ENCODE measurements at places on chromosomes 5 and 9.

DNA sequence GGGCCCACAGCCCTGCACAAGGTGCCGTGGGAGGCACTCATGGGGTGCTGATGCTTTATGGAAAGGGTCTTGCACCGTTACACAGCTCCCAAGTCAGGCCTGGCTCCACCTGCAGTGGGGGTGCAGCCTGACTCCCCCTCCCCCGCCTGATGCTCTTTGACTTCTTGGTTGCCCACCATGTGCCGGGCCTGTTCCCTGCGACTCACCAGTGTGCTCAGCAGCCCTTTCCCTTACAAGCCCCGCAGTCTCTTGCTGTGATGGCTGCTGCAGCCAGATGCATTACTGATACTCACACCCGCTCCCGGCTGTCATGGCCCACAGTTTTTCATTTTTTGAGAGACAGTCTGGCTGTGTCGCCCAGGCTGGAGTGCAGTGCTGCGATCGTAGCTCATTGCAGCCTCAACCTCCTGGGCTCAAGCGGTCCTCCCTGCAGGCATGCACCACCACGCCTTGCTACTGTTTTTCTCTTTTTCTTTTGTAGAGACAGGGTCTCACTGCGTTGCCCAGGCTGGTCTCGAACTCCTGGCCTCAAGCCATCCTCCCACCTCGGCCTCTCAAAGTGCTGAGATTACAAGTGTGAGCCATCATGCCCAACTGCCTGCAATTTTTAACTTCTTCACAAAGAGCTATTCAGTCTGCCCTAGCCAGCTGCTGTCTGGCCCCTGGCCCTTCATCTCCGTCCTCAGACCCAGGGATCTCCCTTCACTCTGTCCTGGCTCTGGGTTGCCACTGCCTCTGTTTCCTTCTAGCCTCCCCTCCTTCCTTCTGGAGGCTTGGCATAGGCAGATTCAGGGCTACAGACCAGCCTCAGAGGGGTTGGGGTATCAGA is 109.5 kb downstream of the RXRA start:
- peak overlapping the region; percentile 53 for H3K4me3 ChIP-seq
- peak overlapping the region; percentile 93 for H3K27ac ChIP-seq
- DNase-seq: no peak
- peaks cover 17% of the 10 kb centered on the region for H3K36me3 ChIP-seq
- peaks cover 69% of the 10 kb centered on the region for H3K4me1 ChIP-seq

GRCh38 chr5:143214890-143215289 is 188.6 kb downstream of the NR3C1 start:
- peaks cover 40% of the 10 kb centered on the region for H3K4me1 ChIP-seq
- H3K27ac ChIP-seq: no peak overlapping the region
- no peaks in the 10 kb centered on the region for H3K36me3 ChIP-seq
- no peak overlapping the region for H3K4me3 ChIP-seq
- DNase-seq: no peak

DNA sequence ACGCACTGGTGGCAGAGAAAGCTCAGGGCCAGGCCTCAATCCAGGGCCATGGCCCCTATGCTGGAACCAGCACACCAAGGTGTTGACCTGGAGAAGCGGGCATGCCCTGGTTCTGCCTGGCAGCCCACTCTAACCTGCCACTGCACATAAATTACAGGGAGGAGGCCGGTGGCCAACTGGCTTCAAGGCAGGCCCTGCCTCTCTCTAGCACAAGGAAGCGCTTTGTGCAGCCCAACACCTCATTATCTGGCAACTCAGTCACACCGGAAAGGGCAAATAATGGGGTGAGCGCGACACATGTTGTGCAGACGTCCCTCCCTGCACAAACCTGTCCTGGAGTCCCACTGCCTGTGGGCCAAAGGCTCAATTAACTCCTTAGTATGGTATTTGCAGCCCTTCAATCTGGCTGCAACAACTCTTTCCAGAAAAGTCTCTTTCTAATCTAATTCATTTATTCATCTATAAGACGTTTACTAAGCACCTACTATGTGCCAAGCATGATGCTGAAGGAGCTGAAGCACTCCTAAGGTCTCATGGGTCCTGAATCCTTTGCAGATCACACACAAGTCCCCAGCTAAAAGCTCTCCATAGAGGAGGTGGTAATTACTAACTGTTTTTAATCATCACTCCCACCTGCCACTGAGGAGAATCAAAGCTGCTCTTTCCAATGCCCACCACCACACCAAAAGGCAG is 24.9 kb downstream of the SHB start:
- no peak overlapping the region for H3K4me3 ChIP-seq
- no peak for DNase-seq
- H3K36me3 ChIP-seq: no peaks in the 10 kb centered on the region
- H3K27me3 ChIP-seq: no peaks in the 10 kb centered on the region
- H3K27ac ChIP-seq: peak overlapping the region; percentile 87

- H3K4me3 ChIP-seq: no peak overlapping the region
- no peaks in the 10 kb centered on the region for H3K4me1 ChIP-seq
These were observed 55.4 kb upstream of the OTP start for GRCh38 chr5:77693913-77694312.

DNA sequence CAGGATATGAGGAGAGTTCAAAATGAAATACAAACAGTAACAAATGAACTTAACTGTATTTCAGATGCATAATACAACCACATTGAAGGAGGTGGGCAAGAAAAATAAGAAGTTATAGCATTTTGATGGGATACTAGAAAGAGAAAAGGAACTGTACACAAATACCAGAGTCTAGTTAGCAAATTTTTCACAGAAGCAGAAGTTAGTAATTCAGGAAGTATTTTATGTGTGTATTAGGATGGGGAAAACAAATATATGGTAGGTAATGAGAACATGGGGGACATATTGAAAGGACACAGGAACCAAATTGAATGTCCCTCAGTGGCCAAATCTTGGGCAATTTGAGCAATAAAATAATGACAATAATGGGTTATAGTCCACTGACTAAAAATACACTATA is 18.4 kb downstream of the GM2A start:
- DNase-seq: no peak
- no peaks in the 10 kb centered on the region for H3K27me3 ChIP-seq
- H3K4me1 ChIP-seq: no peaks in the 10 kb centered on the region
- no peak overlapping the region for H3K27ac ChIP-seq
- H3K4me3 ChIP-seq: no peak overlapping the region

- peak overlapping the region; percentile 7 for H3K27ac ChIP-seq
- peaks cover 60% of the 10 kb centered on the region for H3K4me1 ChIP-seq
- no peaks in the 10 kb centered on the region for H3K27me3 ChIP-seq
- peaks cover 38% of the 10 kb centered on the region for H3K36me3 ChIP-seq
- H3K4me3 ChIP-seq: no peak overlapping the region
These were observed 52.5 kb downstream of the SHB start for GRCh38 chr9:38016375-38017135.

- H3K4me3 ChIP-seq: no peak overlapping the region
- DNase-seq: no peak
- H3K4me1 ChIP-seq: no peaks in the 10 kb centered on the region
- H3K27me3 ChIP-seq: no peaks in the 10 kb centered on the region
These were observed 47.9 kb upstream of the UNC5A start for GRCh38 chr5:176762489-176762888.

- no peak overlapping the region for H3K4me3 ChIP-seq
- no peaks in the 10 kb centered on the region for H3K4me1 ChIP-seq
- H3K36me3 ChIP-seq: no peaks in the 10 kb centered on the region
- no peak overlapping the region for H3K27ac ChIP-seq
- no peaks in the 10 kb centered on the region for H3K27me3 ChIP-seq
These were observed 52.4 kb downstream of the FSD1L start for GRCh38 chr9:105500108-105500766.

DNA sequence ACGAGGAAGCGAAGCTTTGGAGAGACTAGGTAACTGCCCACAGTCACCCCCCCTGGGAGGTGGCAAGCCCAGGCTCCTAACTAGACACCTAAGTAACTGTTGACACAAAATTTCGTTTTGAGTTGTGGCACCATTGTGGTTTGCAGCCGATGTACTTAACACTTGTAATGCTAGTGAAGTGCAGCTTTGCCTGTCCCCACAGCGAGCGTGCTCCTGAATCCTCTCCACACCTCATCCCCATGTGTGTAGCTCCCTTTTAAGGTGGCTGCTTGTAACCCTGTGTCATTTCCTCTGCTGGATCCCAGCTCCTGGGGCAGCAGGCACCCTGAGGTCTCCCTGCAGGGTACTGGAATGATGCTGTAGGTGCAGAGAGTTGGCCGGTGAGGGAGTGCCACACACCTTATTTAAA is 114.9 kb downstream of the TRIO start:
- H3K36me3 ChIP-seq: no peaks in the 10 kb centered on the region
- H3K4me1 ChIP-seq: peaks cover 4% of the 10 kb centered on the region
- no peak overlapping the region for H3K4me3 ChIP-seq
- no peak for DNase-seq
- H3K27ac ChIP-seq: no peak overlapping the region
- H3K27me3 ChIP-seq: no peaks in the 10 kb centered on the region

DNA sequence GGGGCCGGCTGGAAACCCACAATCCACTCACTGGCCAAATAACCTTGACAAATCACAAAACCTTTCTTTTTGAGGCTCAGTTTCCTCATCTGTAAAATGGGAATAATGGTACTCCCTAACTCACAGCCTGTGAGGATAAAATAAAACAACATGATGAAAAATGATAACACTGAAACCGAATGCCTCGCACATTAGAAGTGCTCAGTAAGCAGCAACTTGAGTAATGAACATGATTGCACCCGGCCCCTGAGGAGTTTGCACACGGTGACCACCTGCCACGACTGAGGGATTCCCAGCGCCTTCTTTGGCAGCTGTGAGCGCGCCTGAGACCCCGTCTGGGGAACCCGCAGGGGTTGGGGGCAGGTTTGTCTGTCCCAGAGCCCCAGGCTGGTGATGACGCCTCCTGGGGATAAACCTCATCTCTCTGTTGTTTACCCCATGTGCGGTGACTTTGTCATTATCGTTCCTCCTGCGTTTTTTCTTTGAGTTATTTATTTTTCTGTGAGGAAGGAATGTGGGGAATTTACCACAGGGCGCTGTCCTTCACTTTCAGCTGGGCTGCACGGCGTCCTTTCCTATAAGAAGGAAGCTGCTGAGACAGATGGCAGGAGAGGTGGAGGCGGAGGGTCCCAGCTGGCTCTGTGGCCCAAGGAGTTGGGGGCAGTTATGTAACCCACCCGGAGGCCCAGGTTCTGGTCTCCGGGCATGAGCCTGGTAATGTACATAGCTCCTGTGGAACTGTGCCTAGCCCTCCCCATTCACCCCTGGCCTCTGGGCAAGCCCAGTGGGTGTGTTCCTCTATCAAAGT is 3.0 kb upstream of the SYNPO start:
- peaks cover 47% of the 10 kb centered on the region for H3K4me1 ChIP-seq
- no peak for DNase-seq
- no peaks in the 10 kb centered on the region for H3K27me3 ChIP-seq
- peak overlapping the region; percentile 22 for H3K27ac ChIP-seq
- no peaks in the 10 kb centered on the region for H3K36me3 ChIP-seq

DNA sequence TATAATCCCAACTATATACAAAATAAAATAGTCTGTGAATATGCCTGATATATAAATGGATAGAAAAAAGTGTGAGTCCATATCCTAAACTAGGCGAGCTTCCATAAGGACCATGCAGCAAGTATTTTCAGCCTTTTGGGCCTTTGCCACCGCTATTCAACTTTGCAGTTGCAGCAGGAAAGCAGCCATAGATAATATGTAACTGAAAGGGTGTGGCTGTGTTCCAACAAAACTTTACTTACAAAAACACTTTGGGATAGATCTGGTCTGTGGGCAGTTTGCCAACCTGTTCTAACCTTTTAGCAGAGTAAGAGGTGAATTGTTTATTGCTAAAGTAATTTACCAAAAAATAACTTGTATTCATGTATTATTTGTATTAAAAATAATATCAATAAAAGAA is 127.8 kb upstream of the GPR151 start:
- H3K4me1 ChIP-seq: no peaks in the 10 kb centered on the region
- no peak overlapping the region for H3K27ac ChIP-seq
- H3K4me3 ChIP-seq: no peak overlapping the region
- H3K36me3 ChIP-seq: no peaks in the 10 kb centered on the region
- no peaks in the 10 kb centered on the region for H3K27me3 ChIP-seq

GRCh38 chr5:142576303-142576702 is 109.6 kb downstream of the FGF1 start:
- H3K36me3 ChIP-seq: no peaks in the 10 kb centered on the region
- no peak overlapping the region for H3K27ac ChIP-seq
- no peaks in the 10 kb centered on the region for H3K4me1 ChIP-seq
- no peak for DNase-seq
- H3K4me3 ChIP-seq: no peak overlapping the region
- no peaks in the 10 kb centered on the region for H3K27me3 ChIP-seq

DNA sequence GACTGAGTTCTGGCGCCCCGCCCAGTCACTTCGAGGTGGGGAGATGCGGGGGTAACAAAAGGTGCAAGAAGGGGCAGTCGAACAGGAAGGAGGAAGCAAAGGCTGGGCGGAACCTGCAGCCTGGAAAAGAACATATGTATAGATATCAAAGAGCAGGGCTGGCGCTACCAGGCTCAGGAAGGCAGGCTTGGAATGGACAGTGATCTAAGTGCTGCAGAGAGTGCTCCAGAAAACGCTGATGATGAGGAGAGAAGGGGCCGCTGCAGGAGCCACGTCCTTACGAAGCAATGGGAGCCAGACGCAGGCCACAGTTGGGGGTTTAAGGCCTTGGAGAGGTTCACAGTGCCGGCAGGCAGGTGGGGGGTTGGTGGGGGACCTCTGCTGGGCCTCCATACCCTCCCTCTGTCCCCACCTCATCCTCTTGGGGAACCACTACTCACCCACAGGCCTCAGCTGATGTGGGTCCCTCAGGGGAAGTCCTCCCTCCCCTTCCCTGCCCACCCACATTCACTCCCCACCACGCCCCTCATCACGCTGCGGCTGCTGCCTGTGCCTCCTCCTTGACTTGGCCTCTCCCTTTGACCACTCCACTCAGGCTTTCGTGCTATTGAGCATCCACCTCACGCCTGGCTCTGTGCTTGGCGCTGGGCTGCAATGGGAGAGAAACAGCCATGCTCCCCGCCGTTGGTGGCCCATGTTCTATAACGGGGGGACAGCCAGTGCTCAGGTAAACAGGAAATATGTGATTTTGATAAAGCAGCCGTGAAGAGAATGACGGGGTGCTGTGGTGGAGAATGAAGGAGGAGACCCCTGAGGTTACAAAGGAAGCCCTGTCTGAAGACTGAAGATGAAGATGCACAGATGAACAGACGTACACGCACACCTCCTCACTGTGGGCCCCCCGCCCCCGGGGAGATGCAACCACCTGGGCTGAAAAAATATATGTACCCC is 40.5 kb upstream of the RPL26L1 start:
- no peaks in the 10 kb centered on the region for H3K36me3 ChIP-seq
- peaks cover 13% of the 10 kb centered on the region for H3K4me1 ChIP-seq
- no peak for DNase-seq
- no peak overlapping the region for H3K4me3 ChIP-seq
- no peak overlapping the region for H3K27ac ChIP-seq

- H3K27ac ChIP-seq: no peak overlapping the region
- H3K4me3 ChIP-seq: no peak overlapping the region
- no peak for DNase-seq
- no peaks in the 10 kb centered on the region for H3K36me3 ChIP-seq
These were observed 153.3 kb downstream of the CDH10 start for GRCh38 chr5:24491490-24491889.

- DNase-seq: no peak
- no peaks in the 10 kb centered on the region for H3K36me3 ChIP-seq
- no peak overlapping the region for H3K4me3 ChIP-seq
- H3K27ac ChIP-seq: no peak overlapping the region
These were observed 21.4 kb upstream of the MLLT3 start for GRCh38 chr9:20643660-20644059.

Data from esophagus squamous epithelium (tissue), 5 donors.